ENCODE measurements at places on chromosomes 16 and 17.
A peak's percentile ranks its signal among the peaks of the same experiment; 100 is the strongest.

- H3K27me3 ChIP-seq = 0 out of 2 replicates have a peak, but pooled peaks cover 8% of the 10 kb centered on the region
- H3K36me3 ChIP-seq = no peaks in the 10 kb centered on the region
- no peak overlapping the region for H3K27ac ChIP-seq
- no peaks in the 10 kb centered on the region for H3K4me1 ChIP-seq
- no peak overlapping the region for H3K4me3 ChIP-seq
These were observed 92.2 kb upstream of the CACNG3 start for GRCh38 chr16:24163935-24164334.

DNA sequence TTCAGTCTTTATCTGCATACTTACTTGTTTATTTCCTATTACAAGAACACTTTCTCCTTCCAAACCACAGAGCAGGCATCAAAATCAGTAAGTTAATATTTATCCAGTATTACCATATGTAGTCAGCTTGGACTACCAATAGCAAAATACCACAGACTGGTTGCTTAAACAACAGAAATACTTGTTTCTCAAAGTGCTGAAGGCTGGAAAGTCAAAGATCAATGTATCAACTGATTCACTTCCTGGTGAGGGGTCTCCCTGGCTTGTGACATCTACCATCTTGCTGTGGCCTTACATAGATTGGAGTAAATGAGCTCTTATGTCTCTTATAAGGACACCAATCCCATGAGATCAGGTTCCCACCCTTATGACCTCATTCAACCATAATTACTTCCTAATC, 2.6 kb downstream of the STXBP4 start:
- DNase-seq = no peak
- H3K36me3 ChIP-seq = no peaks in the 10 kb centered on the region

- H3K27me3 ChIP-seq = no peaks in the 10 kb centered on the region
- H3K4me1 ChIP-seq = peaks cover 32% of the 10 kb centered on the region
- DNase-seq = no peak
These were observed 98.6 kb downstream of the CYTH1 start for GRCh38 chr17:78683408-78683961.

GRCh38 chr17:1515640-1516387, 598 bp downstream of the INPP5K start:
- H3K4me3 ChIP-seq = peak overlapping the region; percentile 99
- H3K4me1 ChIP-seq = peaks cover 12% of the 10 kb centered on the region
- peak overlapping the region; percentile 14 for H3K27ac ChIP-seq

DNA sequence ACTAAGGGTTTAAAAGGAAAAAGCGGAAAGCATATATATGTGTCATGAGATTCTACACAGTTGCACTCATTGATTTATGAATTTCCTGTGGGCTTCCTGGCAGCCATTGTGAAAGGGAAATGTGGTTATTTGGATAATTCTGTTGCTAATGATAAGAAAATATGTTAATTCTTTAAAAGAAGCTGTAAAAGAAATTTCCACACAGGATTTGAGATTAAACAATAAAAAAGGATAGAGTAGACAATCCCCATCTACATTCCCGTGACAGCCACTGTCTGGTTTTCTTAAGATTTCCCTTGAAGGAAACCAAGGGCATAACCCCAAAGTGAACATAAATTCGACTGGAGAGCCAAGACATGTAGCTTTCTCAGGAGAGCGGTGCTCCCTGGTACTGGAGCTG, 397.5 kb downstream of the CPPED1 start:
- DNase-seq = no peak
- peaks cover 16% of the 10 kb centered on the region for H3K4me1 ChIP-seq
- H3K4me3 ChIP-seq = no peak overlapping the region
- no peaks in the 10 kb centered on the region for H3K27me3 ChIP-seq
- H3K36me3 ChIP-seq = no peaks in the 10 kb centered on the region

DNA sequence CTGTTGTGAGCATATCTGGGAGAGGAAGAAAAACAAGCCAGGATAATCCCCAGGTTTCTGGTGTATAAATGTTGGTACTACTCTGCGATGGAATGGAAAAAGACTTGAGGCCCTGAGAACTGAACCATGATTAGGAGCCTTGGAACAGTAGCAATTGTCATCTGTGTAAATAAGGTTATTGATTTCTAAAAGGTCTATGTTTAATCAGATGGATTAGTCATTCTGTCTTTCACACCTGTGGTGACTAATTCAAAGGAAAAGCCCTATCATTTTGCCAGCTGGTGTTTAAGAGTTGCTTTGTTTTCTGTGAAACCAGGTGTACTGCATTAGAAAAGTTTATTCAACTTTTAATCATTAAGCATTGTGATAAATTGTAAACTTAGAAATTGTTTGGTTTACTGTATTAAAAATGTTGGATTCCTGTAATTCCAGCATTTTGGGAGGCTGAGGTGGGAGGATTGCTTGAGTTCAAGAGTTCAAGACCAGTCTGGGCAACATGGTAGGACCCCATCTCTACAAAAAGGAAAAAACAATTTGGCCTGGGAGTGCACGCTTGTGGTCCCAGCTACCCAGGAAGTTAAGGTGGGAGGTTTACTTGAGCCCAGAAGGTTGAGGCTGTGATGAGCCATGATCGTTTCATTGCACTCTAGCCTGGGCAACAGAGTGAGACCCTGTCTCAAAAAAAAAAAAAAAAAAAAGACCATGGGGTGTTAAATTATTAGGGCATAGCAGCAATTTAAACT, 29.0 kb upstream of the KPNB1 start:
- no peak overlapping the region for H3K4me3 ChIP-seq
- H3K27me3 ChIP-seq = no peaks in the 10 kb centered on the region
- H3K36me3 ChIP-seq = peaks cover 50% of the 10 kb centered on the region
- H3K27ac ChIP-seq = peak overlapping the region; percentile 41

GRCh38 chr17:8141741-8142140, 10.5 kb downstream of the PER1 start:
- no peak overlapping the region for H3K4me3 ChIP-seq
- peaks cover 6% of the 10 kb centered on the region for H3K4me1 ChIP-seq
- no peaks in the 10 kb centered on the region for H3K27me3 ChIP-seq
- no peaks in the 10 kb centered on the region for H3K36me3 ChIP-seq
- DNase-seq = no peak
- no peak overlapping the region for H3K27ac ChIP-seq

GRCh38 chr16:29744541-29745101, 1.2 kb downstream of the C16orf54 start:
- no peaks in the 10 kb centered on the region for H3K27me3 ChIP-seq
- no peak overlapping the region for H3K27ac ChIP-seq
- H3K4me3 ChIP-seq = no peak overlapping the region
- DNase-seq = no peak
- H3K4me1 ChIP-seq = no peaks in the 10 kb centered on the region
- no peaks in the 10 kb centered on the region for H3K36me3 ChIP-seq
